ENCODE measurements at places on chromosomes 3 and 15.
A peak's percentile ranks its signal among the peaks of the same experiment; 100 is the strongest.

DNA sequence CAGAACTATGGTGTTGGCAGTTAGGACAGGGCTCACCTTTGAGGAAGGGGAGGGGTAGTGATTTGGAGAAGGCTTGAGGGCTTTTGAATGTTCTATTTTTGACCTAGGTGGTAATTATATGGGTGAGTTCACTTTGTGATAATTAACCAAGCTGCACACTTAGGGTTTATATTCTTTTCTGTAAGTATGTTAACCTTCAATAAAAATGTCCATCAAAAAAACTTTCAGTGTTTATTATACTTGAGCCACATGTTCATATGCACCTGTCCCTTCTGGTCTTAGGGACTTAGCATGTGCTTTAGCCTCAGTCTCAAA lies 28.4 kb downstream of the PDE8A start:
- no peaks in the 10 kb centered on the region for H3K27me3 ChIP-seq
- no peak for DNase-seq
- no peak overlapping the region for H3K4me3 ChIP-seq

DNA sequence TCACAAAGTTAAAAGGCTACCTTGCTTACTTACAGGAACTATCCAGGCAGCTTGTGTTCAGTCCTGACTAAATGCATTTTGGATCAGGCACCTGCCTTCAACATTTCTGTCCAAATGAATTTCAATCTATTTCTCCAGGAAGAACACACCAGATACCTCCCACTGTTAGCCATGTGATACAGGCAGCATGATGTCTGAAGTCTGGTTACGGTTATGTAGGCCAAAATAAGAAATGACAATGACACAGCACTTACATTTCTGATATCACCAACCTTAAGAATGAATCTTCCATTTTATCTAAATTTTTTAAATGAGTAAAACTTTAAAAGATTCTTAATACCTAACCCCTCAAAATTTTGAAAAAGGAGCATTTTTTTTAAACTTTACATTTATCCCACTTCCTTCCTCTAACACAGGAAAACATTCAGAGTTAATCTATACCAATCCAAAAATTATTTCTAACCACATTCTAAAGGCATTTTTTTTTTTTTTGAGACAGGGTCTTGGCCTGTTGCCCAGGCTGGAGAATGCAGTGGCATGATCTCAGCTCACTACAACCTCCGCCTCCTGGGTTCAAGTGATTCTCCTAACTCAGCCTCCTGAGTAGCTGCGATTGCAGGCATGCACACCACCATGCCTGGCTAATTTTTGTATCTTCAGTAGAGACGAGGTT lies at the start of gene MAP4:
MAP4 (minus strand) TSS at position 116 of the 673 bp plus-strand sequence. CDS start 17,556 bp downstream, outside the sequence.
- no peak for DNase-seq
- H3K36me3 ChIP-seq = peaks cover 2% of the 10 kb centered on the region
- peak within 1 kb of the TSS; percentile 77 for H3K27ac ChIP-seq
- H3K4me3 ChIP-seq = no peak within 1 kb of the TSS

- H3K27ac ChIP-seq = no peak overlapping the region
- no peaks in the 10 kb centered on the region for H3K36me3 ChIP-seq
- H3K27me3 ChIP-seq = peaks cover 44% of the 10 kb centered on the region
These were observed 146.9 kb downstream of the CLSTN2 start for GRCh38 chr3:140081887-140082286.

DNA sequence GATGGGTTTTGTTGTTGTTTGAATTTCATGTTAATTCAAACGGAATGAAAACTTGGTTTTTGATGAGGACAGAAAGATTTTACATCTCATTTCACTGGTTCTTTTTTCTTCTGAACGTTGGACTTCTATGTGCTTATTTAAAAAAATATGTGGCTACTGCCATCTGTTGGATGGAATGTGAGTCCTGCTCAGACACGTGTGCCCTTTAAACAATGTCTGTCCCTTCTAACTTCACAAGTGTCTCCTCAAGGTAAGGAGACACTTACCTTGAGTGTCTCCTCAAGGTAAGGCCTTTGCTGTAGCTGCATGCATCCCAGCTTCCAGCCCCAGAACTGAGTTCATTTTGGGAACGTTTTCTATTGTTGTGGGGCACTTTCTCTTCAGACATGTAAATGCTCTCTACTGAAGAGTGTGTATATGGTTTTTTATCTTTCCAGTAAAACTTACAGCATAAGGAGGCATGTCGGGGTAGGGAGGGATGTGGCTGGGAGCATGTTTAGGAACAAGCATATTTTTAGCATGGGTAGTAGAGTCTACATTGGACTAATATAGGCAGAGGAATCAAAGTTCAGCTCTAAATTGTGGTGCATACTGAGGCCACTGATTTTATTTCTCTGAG lies 63.1 kb upstream of the UBE3A start:
- no peak overlapping the region for H3K4me3 ChIP-seq
- no peak overlapping the region for H3K27ac ChIP-seq
- no peaks in the 10 kb centered on the region for H3K36me3 ChIP-seq
- H3K4me1 ChIP-seq = no peaks in the 10 kb centered on the region
- no peak for DNase-seq

DNA sequence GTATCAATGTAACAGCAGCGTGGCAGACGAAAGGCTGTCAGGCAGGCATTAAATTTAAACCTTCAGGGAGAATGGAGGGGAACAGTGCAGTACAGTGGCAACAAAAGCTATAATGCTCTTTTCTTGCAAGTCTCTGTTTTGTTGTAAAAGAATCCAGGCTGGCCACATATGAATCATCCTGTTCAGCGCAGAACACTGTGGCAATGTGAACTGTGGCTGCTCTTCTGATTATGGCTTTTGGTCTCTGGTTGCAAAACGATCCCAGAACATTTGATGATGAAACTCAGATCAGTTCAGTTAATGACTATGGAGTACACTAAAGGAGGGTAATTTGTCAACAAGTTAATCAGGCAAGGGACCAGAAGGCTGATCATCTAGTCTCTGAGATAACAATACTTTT lies 219.7 kb upstream of the SGO1 start:
- H3K4me3 ChIP-seq = no peak overlapping the region
- no peak overlapping the region for H3K27ac ChIP-seq
- DNase-seq = no peak
- H3K27me3 ChIP-seq = no peaks in the 10 kb centered on the region
- no peaks in the 10 kb centered on the region for H3K4me1 ChIP-seq
- H3K36me3 ChIP-seq = no peaks in the 10 kb centered on the region

- H3K4me1 ChIP-seq = no peaks in the 10 kb centered on the region
- H3K36me3 ChIP-seq = no peaks in the 10 kb centered on the region
- no peak for DNase-seq
- H3K27ac ChIP-seq = no peak overlapping the region
- H3K27me3 ChIP-seq = no peaks in the 10 kb centered on the region
These were observed 233.3 kb downstream of the RBMS3 start for GRCh38 chr3:29514170-29514569.

Measured in central memory CD8-positive, alpha-beta T cell (primary cell).